T follicular helper cell (primary cell): ENCODE measurements at places on chromosomes 11 and 22.

GRCh38 chr11:269146-269890, 8.9 kb upstream of the NLRP6 start:
- no peak for DNase-seq

DNA sequence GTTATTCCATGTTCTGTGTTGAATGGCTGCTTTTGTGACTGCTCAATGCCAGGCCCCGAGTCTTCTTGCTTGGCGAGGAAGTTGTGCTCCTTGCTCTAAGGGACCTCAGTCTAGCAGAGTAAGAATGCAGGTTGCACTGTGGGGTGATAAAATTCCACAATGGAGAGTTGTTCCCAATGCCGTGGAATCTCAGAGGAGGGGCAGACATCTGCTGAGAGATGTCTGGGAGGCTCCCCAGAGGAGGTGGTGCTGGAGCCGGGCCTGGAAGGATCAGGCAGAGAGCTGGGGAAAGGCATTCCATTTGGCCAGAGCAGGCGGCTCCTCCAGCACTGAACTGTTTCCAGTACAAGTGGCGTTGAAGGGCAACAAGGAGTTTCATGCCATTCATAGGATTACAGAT, 55.2 kb downstream of the ST3GAL4 start:
- no peak for DNase-seq

GRCh38 chr11:77114089-77114463, 11.4 kb downstream of the OMP start:
- no peak for DNase-seq

- no peak for DNase-seq
Measured at GRCh38 chr11:103384652-103385051, 275.4 kb downstream of the DYNC2H1 start.

GRCh38 chr11:96388891-96389719, 607 bp downstream of the CCDC82 start:
- DNase-seq = no peak

- peak; percentile 28 for DNase-seq
Measured at GRCh38 chr11:18727479-18728236, 1.7 kb upstream of the IGSF22 start.
